Foreskin melanocyte (primary cell): ENCODE measurements at places on chromosomes 6 and 20.

DNA sequence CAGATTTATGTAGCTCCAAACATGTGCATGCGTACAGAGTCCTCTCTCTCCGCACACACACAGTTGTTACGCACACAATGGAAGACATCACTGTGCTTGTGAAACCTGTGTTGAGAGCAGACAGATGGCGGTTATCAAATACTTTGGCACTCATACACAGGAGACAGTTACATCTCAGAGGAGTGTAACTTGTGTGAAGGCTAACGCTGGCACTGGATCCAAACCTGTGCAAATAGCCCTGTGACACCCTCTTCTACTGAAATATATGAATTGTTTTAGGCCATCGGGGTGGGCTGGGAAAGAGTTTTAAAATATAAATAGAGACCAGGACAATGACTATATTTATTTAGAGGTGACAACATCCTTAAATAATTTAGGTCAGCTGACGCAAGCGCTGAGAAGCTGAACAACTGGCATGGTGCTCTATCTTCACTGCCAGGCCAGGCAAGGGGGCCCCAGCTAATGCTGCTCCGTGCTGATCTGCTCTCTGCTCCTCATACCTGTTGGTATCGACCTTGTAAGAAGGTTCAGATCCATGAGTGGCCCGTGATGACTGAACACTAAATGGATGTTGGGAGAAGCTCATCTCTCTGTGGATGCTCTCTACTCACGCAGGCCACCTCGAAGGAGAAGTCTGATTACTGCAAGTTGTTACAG lies 69.4 kb downstream of the FOXC1 start:
- DNase-seq: no peak

DNA sequence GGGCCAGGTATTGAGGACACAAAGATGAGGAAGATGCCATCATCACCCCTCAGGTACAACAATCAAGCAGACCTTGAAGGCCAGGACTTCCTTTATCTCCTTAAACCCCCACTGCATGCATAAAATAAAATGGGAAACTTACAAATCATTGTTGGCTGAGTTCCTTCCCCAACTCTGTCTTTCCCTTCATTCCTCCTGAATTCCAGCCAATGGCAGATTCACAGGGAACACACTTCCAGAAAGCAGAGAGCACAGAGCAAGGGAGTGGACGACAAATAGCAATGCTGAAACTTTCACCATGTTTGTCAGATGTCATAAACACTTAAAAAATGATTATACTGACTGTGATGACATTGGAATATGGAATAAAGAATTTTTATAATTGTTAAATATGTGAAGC lies 37.3 kb upstream of the NXT1 start:
- DNase-seq: no peak

GRCh38 chr6:75620381-75621304 lies 19.0 kb downstream of the SENP6 start:
- DNase-seq: no peak

GRCh38 chr20:38144974-38145728 lies 19.9 kb downstream of the TGM2 start:
- DNase-seq: no peak

DNA sequence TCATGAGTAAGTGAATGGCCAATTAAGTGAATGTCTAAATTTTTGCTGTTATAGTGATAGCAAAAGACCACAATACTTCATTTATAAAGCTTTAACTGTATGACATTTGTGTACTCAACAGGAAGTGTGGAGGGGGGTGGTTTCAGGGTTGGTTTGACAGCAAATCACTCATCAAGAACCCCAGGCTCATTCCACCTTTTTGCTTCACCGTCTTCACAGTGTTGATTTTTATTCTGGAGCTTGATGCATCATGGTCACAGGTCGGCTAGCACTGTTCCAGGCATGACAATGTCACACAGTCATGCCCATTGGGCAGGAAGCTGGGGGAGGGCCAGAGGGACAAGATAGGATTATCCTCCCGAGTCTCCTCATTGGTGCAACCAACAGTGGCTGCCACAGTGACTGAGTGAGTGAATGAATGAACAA lies 75.0 kb downstream of the MDGA1 start:
- DNase-seq: peak; percentile 56

- no peak for DNase-seq
These were observed 3.9 kb downstream of the DOK5 start for GRCh38 chr20:54479138-54479906.

DNA sequence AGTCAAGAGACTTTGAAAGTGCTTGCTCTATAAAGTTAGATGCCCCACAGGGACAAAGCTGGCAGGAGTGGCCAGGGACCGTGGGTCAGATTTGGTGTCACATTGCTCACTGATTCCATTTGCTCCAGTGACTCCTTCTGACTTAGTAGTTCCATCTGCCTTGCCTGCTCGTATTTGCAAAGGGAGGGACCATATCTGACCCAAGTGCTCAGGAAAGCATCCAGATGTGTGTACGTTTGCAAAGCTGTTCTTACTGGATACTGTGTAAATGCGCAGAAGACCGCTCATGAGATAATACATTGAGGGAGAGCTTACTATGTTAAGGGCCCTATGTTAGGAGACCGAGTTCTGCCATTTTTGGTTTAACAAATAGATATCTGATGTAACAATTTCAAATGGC lies 21.2 kb upstream of the CCN6 start:
- DNase-seq: no peak

DNA sequence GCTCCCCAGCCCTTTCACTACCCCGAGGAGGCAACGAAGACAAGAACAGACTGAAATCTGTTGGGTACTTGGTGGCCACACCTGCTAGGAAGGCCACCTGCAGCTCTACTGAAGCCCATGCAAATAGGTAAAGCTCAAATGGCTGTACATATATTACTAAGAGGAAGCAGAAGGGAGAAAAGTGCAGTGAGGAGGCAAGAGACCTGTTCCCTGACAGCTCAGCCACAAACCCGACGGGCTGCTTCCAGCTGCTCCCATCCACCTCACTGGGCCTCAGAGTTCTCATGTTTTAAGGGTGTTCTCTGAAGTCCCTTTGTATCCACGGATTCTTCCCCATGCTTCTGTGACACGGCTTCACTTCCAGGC lies 24.6 kb downstream of the TRAM2 start:
- no peak for DNase-seq

- DNase-seq: no peak
These were observed 160.9 kb downstream of the FRK start for GRCh38 chr6:115899730-115900282.

GRCh38 chr20:21702553-21703470 lies 2.7 kb upstream of the PAX1 start:
- peak; percentile 35 for DNase-seq

GRCh38 chr20:49675368-49676151 lies 38.1 kb downstream of the B4GALT5 start:
- DNase-seq: no peak

DNA sequence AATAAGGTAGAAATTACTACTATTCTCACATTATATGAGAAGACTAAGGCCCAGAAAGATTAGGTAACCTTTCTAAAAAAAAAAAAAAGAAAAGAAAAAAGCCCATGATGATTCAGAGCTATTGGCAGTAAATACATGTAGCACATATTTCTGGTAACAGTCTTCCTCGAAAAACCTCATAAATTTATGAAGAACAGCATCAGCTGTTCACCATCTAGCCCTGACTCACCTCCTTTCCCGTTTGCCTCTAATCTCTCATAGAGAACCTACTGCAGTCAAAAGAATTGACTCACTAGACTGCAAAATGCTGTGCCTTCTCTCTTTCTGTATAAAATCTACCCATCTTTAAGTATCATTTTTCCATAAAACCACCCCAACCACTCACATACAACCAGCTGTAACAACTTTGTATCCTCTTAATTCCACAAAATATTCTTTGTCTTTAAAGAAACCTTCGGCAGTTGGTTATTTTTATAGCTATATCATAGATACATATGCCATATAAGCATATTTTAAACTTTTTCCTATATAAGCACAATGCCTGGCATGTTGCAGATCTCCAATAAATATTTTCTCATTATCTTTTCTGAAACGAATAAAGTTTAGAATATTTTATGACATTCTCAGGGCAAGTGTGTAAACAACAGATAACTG lies 152.7 kb upstream of the ENPP5 start:
- DNase-seq: no peak

GRCh38 chr6:110449541-110449895 lies 26.9 kb downstream of the SLC22A16 start:
- no peak for DNase-seq
